ENCODE measurements at places on chromosomes 2 and 18. TPM values are rescaled to one million over a fixed set of nuclear protein-coding genes. Genes with fewer than 3 reads are reported as not detected.

DPP10 gene
- 1.3 TPM for total RNA-seq

CROCC2 gene
- not detected for total RNA-seq

ASPRV1 gene
- 0.26 TPM for total RNA-seq

ICA1L gene
- 4.9 TPM for total RNA-seq

DNAH6 gene
- 0.20 TPM for total RNA-seq

SGPP2 gene
- total RNA-seq: 0.20 TPM

ARHGAP28 gene
- total RNA-seq: 15.5 TPM

CDCA7 gene
- 4.6 TPM for total RNA-seq

ALPI gene
- total RNA-seq: not detected

MERTK gene
- total RNA-seq: 5.1 TPM

CD302 gene
- 0.41 TPM for total RNA-seq

GKN2 gene
- total RNA-seq: not detected

PLCL1 gene
- total RNA-seq: 0.84 TPM

ITGA4 gene
- 23.5 TPM for total RNA-seq

CHST10 gene
- 11.1 TPM for total RNA-seq

LDAH gene
- 25.7 TPM for total RNA-seq

RGPD3 gene
- total RNA-seq: 0.10 TPM

RESP18 gene
- not detected for total RNA-seq

ANKRD39 gene
- total RNA-seq: 11.9 TPM

IL37 gene
- not detected for total RNA-seq

RND3 gene
- total RNA-seq: 92.0 TPM

OTOS gene
- total RNA-seq: not detected
